ENCODE measurements at places on chromosomes 13 and 19.

GRCh38 chr13:35848336-35849255 is 282.6 kb downstream of the DCLK1 start:
- no peak for DNase-seq

DNA sequence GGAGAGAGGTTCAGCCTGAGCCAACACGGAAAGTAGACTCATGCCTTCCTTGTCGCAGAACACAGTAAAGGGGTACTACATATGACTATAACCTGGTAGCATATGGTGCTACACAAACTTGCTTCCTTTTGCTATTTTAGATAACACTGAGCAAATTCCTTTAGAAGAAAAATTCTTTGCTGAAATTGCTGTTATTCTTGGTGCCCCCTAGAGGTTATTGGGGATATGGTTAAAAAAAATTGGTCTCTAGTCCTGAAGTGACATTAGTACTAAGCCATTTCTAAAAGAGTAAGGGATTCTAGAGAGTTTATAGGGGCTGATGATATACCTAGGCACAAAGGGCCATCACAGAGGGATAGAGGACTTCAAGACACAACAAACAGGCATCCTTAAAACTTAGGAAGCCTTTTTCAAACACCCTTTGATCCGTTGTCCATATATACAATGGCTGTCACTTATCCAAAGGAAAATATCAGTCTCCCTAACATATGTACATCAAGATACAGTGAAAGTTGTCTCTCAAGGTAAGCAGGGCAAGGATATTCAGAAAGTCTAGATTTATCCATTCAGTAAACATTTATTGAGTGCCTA is 13.9 kb upstream of the HS6ST3 start:
- no peak for DNase-seq

- no peak for DNase-seq
Observed at GRCh38 chr19:9671655-9672054, 3.2 kb downstream of the ZNF562 start.

DNA sequence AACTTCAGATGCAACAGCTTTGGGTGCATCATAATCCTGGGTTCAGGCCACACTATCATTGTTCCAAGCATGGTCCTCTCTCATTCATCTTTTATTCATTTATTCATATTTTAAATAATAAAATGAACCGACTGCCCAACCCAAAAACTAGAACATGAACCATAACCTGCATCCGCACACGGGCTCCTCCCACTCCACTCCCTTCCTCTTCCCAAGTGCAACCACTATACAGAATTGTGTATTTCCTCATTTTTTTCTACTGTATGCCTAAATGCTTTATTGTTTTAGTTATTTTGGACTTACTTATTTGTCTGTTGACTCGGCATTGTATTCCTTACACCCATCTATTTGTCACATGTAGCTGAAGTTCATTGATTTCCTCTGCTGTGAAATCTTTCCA is 30.7 kb upstream of the POMP start:
- no peak for DNase-seq

- DNase-seq, result no peak
Observed at GRCh38 chr13:91133941-91134802, 213.3 kb upstream of the MIR17HG start.

DNA sequence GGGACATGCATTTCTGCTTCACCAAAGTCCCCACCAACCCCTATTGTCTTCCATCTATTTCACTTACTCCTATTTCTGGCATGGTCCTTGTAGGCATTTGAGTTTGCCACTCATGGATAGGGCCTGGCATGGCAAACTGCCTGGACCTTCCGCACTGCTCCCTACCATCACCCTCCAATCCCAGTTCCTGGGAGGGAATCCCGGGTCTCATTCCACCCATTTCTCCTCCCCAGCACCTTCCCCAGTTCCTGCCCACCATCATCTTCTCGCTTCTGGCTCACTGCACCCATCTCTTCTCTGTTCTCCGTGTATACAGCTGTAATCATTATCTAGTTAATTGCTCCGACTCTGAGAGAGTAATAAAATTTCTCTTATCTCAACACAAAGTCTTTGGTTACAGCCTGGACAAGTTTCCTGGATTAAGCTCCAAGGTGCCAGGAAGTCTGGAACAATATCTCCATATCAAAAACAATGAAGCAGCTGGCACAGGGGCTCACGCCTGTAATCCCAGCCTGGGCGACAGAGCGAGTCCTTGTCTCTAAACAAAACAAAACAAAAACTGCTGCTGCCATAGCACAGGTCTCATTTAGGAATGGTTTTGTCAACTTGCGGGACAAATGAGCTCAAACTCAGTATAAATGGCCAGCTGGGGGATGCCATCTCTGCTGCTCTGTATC is 17.0 kb upstream of the COX7A1 start:
- DNase-seq, result no peak

GRCh38 chr13:70798385-70798784 is 690.1 kb upstream of the KLHL1 start:
- DNase-seq, result no peak

- DNase-seq, result no peak
Observed at GRCh38 chr13:82688400-82688994, 1193.8 kb downstream of the SLITRK1 start.

DNA sequence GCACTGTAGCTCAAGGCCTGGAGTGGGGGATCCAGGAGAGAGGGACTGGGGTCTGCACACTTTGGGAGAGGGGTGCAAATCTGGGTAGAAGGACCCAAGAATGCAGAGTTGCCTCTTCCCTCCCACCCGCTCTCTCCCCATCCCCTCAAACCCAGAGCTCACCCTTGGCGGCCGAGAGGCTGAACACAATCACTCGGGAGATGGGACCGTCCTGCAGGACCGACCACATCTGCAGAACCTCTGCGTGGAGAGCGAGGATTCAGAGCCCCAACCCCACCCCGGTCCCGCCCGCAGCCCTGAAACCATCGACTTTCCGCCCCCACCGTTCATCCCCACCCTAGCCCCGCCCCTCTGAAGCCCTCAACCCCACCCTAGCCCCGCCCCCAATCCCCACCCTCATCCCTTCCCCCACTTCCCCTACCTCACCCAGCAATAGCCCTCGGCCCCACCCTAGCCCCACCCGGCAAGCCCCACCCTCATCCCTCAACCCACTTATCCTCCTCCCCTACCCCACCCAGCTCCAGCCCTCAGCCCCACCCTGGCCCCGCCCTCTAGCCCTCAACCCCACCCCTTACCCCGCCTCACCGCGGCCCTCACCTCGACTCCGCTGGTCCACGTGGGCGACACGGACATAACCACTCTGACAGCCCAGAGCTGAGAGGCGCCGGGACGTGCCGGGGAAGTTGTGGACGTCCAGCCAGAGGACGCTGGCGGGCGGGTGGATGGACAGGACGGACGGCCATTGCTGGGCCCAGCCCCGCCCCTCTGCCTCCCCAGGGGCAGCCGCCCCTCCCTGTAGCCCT is 4.1 kb downstream of the KPTN start:
- DNase-seq, result no peak

DNA sequence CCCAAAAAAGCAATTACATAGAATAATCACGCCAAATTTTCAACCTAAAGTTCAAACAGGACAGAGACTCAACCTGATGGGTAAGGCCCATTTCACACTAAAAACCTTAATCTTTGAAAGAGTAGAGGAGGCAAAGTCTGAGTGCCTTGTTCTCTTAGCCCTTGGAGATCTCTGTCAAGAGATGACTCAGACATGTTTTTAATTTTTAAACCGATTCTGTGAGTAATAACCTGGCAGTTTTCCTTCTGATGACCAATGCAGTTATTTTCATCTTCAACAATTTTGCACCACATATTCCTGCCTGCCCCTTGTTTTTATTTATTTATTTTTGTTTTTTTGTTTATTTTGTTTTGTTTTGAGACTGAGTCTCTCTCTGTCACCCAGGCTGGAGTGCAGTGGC is 11.5 kb upstream of the TNFSF9 start:
- DNase-seq, result no peak

DNA sequence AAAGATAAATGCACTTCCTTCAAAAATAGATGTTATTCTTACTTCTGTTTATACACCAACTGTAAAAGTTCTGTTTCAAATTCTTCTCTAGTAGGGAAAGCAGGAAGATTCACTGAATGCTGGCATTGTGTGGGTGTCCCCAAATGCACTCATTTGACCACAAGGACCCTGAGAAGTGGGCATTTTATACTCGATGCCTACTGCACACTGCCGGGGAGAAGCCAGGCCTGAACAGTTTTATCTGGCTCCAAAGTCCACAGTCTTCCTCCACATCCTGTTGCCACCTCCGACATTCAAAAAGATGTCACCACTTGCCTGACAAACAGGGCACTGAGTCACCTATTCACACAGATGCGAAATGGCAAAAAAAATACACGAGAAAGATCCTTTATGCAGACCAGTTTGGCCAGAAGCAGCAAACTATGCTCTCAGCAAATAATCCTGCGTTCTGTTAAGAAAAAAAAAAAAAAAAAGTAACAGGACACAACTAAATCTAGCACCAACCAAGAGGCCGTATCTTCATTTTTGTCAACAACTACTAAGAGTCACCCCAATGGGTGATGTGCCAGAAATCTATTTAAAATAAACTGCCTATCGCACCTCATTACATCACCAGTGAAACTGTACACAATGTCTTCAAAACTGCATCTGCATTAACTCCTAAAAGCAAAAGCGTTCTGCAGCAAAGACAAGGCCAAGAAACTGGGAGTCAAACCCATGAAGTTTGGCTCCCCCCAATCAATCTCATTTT is 6.2 kb downstream of the ZC3H4 start:
- DNase-seq, result no peak

GRCh38 chr13:27533155-27533643 is 82.8 kb upstream of the MTIF3 start:
- peak; percentile 27 for DNase-seq

DNA sequence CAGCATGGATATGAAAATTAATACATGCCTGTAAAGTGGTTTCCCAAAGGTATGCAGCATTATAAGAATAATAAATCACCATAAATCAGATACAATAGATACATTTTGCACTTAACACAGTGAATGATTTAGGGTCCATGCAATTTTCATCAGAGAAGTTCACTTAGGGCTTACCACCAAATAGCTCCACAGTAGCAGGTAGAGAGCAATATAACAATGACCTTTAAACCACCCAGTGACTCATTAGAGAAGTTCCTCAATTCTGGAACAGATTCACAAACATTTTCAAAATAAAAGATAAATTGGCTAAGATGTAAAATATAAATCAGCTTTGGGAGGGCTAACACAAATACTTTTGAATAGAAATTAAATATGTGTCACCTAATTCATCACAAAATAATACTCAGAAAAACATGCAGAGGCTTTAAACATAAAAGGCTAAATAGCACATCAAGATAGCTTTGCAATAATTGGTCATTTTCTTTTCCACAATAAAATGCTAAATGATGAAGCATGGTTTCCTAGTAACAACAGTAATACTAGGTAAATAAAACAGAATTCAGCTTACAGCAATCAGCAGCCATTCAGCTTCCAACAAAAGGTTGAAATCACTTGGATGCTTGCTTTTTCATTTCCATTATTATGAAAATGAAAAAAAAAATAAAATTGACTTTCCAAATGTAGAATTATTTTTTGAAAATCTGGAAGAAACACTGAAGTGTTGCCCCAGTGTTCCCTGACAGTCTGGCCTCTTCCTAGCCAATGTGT is 84.3 kb upstream of the NBEA start:
- DNase-seq, result no peak

GRCh38 chr13:97727991-97728390 is 225.5 kb upstream of the IPO5 start:
- DNase-seq, result no peak

DNA sequence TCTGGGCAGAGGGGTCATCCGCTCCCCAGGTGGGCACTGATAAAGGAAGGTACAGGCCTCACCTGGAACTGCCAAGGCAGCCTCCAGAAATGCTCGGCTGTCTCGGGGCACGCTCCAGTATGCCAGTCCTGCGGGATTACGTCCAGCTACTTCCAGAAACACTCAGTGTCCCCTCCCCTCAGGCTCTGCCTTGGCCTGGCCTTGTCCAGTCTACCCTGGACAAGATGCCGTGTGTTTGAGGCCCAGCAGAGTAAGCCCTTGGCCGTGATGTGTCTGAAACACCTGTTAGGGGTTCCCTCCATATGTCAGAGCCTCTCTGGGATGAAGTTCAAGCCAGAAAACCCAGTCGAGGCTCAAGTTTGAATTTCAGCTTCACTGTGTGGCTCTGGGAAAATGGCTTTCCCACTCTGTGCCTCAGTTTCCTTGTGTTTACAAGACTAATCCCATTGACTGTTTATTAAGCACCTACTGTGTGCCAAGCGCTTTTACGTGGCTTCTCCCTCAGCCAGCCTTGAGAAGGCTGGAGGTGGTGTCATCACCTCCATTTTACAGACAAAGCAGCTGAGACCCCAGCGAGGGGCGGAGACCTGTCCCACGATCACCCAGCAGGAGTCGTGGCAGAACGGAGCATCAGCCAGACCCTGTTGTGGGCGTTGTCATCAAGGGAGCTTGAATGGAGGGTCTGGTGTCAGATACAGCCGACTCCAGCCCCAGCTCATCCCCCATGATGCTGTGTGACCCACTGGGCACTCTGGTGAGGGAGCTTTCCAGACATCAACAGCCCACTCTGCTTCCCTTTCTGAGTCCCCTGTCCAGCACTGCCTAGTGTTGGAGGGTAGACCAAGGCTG is 2.0 kb upstream of the PIK3R2 start:
- DNase-seq, result no peak

GRCh38 chr19:6062274-6062673 is 48.0 kb downstream of the RFX2 start:
- no peak for DNase-seq

- DNase-seq, result no peak
Observed at GRCh38 chr13:45441633-45442032, 23.1 kb upstream of the COG3 start.

GRCh38 chr13:72920097-72920496 is 138.2 kb downstream of the PIBF1 start:
- no peak for DNase-seq

All from stimulated activated CD4-positive, alpha-beta T cell treated with anti-CD3 and anti-CD28 coated beads, Interleukin-1b, Interleukin-23, amount 100 ng/mL, for 4 hours (primary cell).